ENCODE measurements at places on chromosomes 7 and 10.

- no peak for DNase-seq
Observed at GRCh38 chr7:18313965-18314364, 181.6 kb upstream of the HDAC9 start.

GRCh38 chr7:125828153-125828700 is 898.6 kb upstream of the POT1 start:
- DNase-seq = no peak

DNA sequence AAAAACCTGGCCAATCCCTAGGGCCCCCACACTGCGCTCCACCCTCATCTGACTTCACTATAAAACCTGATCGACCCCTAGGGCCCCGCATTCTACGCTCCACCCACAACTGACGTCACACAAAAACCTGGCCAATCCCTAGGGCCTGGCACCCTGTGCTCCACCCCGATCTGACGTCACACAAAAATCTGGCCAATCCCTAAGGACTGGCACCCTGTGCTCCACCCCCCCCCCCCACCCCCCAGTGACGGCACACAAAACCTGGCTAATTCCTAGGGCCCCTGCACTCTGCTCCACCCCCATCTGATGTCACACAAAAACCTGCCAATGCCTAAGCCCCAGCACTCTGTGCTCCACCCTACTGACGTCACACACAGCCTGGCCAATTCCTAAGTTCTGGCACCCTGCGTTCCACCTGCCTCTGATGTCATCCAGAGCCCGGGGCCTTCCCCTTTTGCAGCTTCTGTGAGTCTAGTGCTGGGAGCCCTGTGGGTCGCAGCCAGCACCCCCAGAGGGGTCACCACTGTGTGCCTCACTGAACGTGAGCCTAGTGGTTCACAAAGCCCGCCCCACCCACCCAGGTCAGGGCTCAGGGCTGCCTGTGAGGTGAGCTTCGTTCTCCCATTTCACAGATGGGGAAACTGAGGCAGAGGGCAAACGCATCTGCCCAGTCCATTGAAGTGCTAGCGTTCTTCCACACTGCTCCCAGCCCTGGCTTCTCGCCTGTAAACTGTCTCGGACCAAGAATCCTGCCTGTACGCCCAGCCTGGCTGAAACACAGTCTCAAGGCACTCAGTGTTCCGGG is 40.6 kb downstream of the MICALL2 start:
- DNase-seq = no peak

- DNase-seq = no peak
Observed at GRCh38 chr10:28105561-28105960, 106.7 kb upstream of the ODAD2 start.

DNA sequence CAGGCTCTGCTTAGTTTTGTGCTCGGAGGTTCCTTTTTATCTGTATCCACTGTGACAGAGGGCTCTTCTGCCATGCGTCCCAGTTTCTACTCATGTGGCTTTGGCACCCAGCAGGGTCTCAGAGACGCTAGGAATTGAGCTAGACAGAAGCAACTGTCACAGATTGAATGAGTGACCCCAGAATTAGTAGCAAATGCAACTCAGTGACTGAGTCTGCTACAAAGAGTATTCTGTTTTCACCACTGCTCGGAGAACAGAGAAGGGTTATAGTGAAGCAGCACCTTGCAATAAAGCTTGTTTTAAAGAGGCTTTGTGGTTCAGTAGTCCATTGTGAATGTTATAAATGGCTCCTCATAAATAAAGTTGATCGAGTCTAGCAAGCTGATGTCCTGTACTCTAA is 113.2 kb downstream of the DNAH11 start:
- DNase-seq = no peak

DNA sequence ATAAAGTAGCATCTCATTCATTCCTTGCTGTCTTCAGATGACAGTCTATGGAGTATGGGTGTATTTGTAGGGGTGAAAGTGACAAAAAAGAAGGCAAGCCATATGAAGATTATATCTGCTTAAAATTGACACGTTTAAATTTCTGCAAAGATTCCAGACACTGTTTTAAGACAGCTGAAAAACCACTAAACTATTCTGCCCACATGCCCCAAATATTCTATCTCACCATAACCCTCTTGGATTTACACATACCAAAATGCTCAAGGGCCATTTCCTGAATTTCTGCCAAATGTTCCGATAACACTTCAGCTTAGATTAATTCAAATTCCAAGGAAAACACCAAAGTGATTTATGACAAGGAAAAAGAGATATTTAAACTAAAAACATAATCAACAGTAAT is 99.9 kb upstream of the IL6 start:
- no peak for DNase-seq

- no peak for DNase-seq
Observed at GRCh38 chr10:43430926-43431663, 5.8 kb upstream of the ZNF487 start.

DNA sequence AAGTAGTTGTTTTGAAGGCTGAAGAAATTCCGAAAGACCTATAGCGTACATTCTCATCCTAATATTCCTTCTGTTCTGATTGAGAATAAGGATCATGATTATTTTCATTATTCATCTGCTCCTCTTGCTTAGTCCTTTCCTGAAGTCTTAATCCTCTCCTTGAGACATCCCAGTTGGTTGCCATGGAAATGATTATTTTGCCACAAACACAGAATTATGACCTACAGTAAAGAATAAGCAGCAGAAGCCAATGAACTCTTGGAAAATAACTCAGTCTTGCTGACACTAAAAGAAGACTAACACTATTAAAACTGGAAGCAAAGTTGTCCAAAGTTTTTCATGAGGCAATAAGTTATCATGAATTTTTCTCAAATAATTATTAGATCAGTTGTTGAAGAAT is 47.8 kb upstream of the JAZF1 start:
- no peak for DNase-seq

GRCh38 chr10:102643336-102644065 is 778 bp upstream of the TRIM8 start:
- no peak for DNase-seq

GRCh38 chr10:34729619-34730018 is 85.5 kb downstream of the PARD3 start:
- no peak for DNase-seq

- no peak for DNase-seq
Observed at GRCh38 chr10:104002911-104003310, 36.0 kb downstream of the SLK start.

GRCh38 chr7:5696346-5697110 is 84.9 kb downstream of the RNF216 start:
- no peak for DNase-seq

- no peak for DNase-seq
Observed at GRCh38 chr7:32400676-32401075, 89.5 kb downstream of the LSM5 start.

GRCh38 chr10:18450298-18450697 is 201.1 kb downstream of the NSUN6 start:
- no peak for DNase-seq

GRCh38 chr7:91235211-91235832 is 28.9 kb upstream of the FZD1 start:
- no peak for DNase-seq

DNA sequence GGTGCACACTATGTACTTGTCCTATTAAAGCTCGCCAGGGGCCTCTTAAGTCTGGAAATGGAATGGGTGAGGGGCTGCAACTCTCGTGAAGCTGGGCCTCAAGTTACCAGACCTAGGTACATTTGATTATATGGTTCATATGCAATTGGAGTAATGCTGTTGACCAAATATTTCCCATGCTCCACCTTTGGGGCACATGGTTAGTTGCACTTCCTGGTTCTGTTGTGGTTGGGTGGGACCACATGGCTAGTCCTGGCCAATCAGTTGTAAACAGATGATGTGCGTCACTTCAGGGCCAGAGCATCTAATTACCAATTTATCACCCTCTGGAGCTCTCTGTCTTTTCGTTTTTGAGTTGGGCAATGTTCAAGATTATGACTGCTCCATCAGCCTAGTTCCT is 39.5 kb upstream of the OPN4 start:
- no peak for DNase-seq

DNA sequence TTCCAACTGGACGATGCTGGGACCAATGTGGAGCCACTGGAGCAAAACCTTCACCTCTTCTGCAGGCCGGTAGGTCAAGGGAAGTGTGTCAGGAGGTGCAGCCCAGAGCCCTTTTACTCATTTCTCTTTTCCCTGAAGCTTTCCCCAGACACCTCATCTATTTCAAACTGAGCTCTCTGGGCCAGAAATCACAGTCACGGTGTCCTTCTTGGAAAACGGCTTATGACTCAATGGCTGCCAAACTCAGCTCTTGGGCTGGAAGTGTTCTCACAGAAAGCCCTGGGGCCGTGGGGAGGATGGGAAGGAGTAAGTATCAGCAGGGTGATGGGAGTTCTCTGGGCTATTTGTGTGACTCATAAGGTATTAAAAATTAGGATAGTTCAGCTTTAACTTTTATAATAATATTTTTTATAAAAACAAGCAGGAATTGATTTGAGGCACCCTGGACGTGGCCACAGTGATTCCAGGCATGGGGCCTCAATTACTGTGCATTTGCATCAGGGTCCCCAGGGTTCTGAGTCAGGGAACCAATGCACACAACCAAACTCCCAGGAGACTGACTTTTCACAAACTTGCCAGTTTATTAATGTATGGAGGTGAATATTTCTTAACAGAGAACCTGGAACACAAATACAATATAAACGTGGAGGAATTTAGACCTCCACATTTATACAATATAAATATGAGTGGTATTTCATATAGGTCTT is 187.4 kb upstream of the TMEM72 start:
- DNase-seq = no peak

Measured in stimulated activated CD8-positive, alpha-beta memory T cell treated with anti-CD3 and anti-CD28 coated beads, Interleukin-7, amount 100 ng/mL, for 1 hour (primary cell).